RPMI8226 (cell line): ENCODE measurements at places on chromosomes 16 and 17.

DNA sequence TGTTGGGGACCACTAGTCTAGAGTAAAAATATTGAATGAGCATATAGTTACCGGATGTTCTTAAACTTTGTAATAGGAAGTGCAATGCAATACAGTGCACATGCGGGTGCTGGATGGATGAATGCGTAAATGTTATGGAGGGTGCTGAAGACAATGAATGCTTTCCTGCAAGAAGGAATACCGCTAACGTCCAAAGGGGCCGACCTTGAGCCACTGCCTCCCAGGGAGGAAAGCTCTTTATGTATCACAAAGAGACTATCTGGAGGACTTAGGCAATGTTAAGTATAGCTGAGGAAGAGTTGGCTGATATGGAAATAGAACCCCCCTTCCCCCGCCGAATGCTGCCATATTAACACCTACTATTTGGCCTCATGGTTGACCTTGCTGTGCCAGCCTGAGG is 27.5 kb upstream of the SHCBP1 start:
- no peak for DNase-seq

DNA sequence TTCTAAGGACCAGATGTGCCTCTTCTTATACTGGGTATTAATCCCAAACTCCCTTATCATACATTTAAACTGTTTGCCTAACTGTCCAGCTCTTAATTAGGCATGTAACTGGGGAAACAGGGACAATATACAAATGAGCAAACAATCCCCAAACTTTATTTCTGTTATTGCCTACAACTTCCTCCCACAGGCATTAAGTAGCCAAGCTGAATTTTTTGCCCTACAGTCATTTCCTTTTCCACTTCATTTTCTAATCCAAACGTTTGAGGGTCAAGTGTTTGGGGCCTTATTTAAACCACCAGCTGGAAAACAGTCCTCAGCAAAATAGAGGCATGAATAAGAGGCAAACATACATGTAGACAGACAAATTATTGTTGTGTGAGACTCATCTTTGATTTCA is 77.4 kb upstream of the CCL2 start:
- DNase-seq, result no peak

GRCh38 chr17:15448580-15448956 is 18.9 kb downstream of the CDRT4 start:
- no peak for DNase-seq

- no peak for DNase-seq
These were observed 11.3 kb downstream of the ABCC3 start for GRCh38 chr17:50645748-50646682.

DNA sequence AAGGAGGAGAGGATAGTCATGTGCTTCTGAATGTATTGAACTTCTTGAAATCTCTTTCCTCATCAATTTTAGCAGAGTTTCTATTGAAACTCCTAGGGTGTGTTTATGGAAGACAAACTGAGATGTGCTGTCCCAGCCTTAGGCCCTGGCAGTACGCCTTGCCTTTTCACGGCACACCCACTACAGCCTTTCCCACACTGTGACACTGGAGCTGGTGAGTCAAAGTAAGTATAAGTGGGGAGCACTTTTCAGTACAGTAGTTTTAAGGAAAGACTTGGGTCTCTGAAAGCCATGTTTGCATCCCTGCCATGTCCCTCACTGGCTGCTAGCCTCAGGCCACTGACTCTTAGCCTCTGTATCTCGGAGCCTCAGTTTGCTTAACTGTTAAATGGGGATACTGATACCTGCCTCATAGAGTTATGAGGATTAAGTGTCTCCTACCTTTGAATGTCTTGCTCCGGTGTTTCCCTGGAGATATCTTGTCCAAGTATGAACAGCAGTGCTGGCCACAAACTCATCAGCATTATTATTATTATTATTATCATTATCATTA is 144.7 kb upstream of the CRHR1 start:
- DNase-seq, result no peak

DNA sequence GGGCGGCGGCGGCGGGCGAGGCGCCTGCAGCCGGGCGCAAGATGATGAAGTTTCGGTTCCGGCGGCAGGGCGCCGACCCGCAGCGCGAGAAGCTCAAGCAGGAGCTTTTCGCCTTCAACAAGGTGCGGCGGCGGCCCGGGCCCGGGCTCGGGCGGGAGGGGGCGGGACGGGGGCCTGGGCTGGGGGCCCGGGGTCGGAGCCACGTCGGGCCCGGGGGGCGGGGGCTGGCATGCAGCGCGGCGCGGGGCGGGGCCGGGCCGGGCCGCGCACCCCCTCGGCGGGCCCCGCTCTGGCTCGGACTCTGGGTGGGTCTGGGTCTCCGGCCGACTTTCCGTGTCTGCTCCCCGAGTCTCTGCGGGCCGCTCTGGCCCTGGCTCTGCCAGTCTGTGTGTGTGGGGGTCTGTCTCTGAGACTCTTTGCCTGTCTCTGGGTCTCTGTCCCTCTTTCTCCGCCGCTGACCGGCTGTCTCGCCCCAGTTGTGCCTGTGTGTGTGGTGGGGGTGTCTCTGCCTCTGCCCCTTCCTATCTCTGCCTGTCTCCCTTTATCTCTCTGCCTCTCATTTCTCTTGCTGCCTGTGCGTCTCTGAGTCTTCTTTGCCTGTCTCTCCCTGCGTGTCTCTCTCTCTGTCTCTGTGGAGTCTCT is 328 bp downstream of the LLGL1 start:
- DNase-seq, result no peak
